Vagina (tissue), 2 donors: ENCODE measurements at places on chromosomes 12 and 14.

DNA sequence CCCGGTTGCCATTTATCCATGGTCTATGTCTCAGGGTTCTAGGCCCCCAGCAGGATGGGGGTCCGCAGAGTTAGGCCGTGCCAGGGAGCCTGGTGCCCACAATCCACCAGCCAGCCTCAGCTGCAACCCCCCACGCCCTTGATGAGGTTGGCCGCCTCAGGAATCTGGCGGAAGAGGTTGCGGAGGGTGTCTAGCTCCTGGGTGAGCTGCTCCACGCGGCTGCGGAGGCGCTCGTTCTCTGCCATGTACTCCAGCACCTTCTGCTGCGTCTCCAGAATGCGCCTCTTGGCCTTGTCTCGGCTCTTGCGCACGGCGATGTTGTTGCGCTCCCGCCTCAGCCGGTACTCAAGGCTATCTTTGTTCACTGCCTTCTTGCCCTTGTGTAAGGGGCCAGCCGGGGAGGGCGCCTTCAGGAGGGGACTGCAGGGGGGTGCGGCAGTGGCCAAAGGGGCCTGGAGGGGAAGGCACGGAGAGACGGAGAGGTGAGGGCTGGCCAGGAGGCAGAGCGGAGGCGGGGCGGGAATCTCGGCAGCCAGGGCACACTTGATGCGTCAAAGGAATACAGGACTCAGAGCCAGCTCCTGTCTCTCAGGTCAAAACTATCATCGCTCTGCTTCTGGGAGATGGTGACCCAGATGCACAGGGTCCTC, 1.6 kb downstream of the CEBPE start:
- no peak for DNase-seq

DNA sequence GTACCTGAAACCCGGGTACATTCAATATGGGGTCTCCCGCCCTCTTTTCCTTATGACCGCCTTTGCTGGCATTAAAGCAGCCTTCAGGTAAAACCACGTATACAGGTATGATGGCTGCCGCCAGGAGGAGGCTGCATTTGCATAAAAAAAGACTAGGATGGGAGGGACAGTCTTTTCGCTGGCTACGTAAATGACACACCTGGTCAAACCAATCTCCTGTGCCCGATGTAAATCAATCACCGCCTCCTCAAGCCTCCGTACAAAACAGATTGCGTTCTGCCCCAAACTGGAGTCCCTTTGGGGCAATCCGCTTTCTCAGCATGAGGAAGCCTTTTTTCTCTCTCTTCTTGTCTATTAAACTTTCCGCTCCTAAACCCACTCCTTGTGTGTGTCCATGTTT, 8.1 kb upstream of the ALDH1L2 start:
- no peak for DNase-seq

- no peak for DNase-seq
Observed at GRCh38 chr12:82099216-82099615, 259.0 kb downstream of the CCDC59 start.

GRCh38 chr14:23041729-23042128, 283 bp upstream of the PSMB11 start:
- no peak for DNase-seq

DNA sequence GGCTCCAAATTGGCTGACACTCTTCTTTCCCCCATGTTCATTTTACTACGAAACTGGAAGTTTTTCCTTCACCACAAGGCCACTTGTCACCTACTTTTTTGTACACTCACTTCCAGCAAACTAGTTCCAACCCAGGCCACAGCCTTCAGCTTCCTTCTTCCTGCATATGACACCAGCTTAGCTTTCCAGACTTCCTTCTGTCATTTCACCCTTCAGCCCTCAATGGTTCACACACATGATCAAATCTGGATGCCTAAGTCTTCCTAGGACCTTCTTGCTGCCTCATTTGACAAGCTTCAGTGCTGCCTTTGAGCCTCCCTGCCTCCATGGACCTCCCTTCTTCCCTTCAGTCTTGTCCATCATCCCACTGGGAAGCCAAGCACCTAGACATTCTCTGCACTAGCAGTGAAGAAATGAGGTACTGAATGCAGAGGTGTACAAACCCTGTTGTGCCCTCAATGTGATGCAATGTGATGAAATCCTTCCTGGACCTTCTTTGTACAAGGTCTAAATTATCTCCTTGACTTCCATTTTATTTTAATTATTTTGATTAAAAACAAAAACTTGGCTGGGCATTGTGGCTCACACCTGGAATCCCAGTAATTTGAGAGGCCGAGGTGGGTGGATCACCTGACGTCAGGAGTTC, 4.3 kb upstream of the REC8 start:
- DNase-seq = no peak

DNA sequence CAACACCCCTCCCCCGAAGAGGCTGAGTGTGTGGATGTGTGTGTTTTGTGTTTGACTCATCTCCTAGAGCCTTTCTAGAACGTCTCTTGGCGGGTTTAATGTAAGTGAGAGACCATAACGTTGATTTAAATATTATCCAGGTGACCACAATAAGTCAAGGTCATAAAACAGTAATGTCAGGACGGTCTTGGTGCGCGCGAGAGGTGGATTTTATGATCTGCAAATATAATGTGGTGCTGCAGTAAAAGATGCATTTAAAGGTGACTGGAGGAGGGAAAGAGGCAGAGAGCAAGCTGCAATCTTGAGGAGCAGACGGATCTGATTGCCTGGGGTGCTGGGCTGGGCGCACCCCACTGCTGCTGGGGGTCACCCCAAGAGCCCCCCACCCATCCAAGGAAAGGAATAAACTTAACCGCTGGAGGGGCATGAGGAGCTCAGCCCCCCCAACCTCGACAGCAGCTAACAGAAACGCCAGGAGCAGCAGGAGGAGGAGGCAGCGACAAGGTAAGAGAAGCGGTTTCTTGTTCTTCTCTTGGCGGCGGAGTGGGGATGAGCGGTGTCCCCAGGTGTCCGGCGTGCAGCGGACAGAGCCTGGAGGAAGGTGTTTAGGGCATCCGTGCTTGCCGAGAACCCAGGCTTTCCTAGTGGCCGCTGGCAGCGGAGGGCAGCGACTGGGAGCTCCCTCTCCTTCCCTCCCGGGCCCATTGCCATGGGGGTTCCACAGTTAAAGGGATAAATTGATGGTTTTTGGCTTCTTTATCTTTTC, 5.5 kb downstream of the HOXC10 start:
- DNase-seq = no peak

GRCh38 chr14:45680531-45680930, 427.5 kb upstream of the MIS18BP1 start:
- no peak for DNase-seq
